ENCODE measurements at places on chromosomes 11 and 22.

GRCh38 chr11:36512016-36512415 lies 1.9 kb upstream of the TRAF6 start:
- H3K27ac ChIP-seq = no peak overlapping the region
- peaks cover 4% of the 10 kb centered on the region for H3K4me1 ChIP-seq
- H3K27me3 ChIP-seq = no peaks in the 10 kb centered on the region
- no peak for DNase-seq

- peaks cover 13% of the 10 kb centered on the region for H3K36me3 ChIP-seq
- H3K4me1 ChIP-seq = peaks cover 26% of the 10 kb centered on the region
- no peak overlapping the region for H3K27ac ChIP-seq
- peaks cover 17% of the 10 kb centered on the region for H3K27me3 ChIP-seq
- DNase-seq = no peak
These were observed 9.3 kb downstream of the SHISA8 start for GRCh38 chr22:41905411-41906202.

DNA sequence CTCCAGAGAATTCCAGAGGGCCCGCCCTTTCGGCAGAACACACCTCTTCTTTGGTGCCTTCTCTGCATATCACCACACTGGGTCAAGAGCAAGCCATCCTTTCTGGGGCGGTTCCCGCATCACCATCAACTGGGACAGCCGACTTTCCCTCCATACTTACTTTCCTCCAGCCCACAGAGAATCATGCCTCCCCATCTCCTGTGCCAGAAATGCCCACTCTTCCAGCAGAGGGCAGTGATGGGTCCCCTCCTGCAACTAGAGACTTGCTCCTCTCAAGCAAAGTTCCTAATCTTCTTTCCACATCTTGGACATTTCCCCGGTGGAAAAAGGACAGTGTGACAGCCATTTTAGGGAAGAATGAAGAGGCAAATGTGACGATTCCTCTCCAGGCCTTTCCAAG lies 157.7 kb downstream of the C11orf91 start:
- H3K27me3 ChIP-seq = peaks cover 3% of the 10 kb centered on the region
- no peak for DNase-seq
- no peaks in the 10 kb centered on the region for H3K4me1 ChIP-seq
- no peaks in the 10 kb centered on the region for H3K36me3 ChIP-seq

GRCh38 chr11:124071623-124071948 lies 30.5 kb upstream of the OR10G7 start:
- no peaks in the 10 kb centered on the region for H3K36me3 ChIP-seq
- no peak overlapping the region for H3K4me3 ChIP-seq
- no peaks in the 10 kb centered on the region for H3K27me3 ChIP-seq
- H3K27ac ChIP-seq = no peak overlapping the region
- H3K4me1 ChIP-seq = no peaks in the 10 kb centered on the region

DNA sequence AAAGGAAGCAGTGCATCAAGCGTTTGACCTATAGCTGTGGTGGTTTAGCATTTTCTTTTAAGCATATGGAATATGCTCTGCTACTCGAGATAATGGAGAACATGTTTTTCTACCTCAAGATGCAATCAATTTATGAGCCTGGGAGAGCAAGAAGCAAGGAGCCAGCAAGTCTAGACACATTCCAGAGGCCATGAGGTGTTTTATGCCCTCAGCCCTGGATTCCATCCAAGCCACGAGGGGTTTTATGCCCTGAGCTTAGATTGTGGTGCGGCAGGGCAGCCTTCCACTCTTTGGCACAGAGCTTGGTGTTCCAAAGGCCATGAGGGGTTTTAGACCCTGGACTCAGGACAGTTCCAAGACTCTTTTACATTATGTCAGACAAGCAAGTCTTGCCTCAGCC lies 11.7 kb upstream of the DNAJB13 start:
- no peaks in the 10 kb centered on the region for H3K36me3 ChIP-seq
- no peak overlapping the region for H3K4me3 ChIP-seq
- no peak for DNase-seq

DNA sequence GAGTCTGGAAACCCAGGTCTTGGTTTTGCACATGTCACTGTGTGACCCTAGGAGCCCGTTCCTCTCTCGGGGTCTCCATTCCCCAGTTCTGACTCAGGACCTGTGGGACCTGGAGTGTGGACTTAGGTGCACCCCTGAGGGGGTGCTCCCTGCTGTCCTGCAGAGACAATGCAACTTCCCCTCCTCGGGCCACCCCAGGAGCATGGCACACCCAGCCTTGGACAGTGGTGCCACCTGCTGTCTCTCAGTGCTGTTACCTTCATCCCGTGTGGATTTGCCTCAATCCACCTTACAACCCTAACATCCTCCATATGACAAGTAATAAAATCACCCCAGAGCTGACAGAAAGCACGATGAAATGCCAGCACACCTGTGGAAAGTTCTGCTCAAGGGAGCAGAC lies 27.5 kb upstream of the CRYBB3 start:
- no peak overlapping the region for H3K4me3 ChIP-seq
- H3K36me3 ChIP-seq = no peaks in the 10 kb centered on the region
- H3K27me3 ChIP-seq = no peaks in the 10 kb centered on the region
- H3K4me1 ChIP-seq = no peaks in the 10 kb centered on the region
- no peak overlapping the region for H3K27ac ChIP-seq

- H3K4me1 ChIP-seq = peaks cover 44% of the 10 kb centered on the region
- no peaks in the 10 kb centered on the region for H3K27me3 ChIP-seq
- no peaks in the 10 kb centered on the region for H3K36me3 ChIP-seq
These were observed 51.3 kb upstream of the CD44 start for GRCh38 chr11:35087648-35088047.

- no peaks in the 10 kb centered on the region for H3K36me3 ChIP-seq
- no peaks in the 10 kb centered on the region for H3K27me3 ChIP-seq
- no peak overlapping the region for H3K27ac ChIP-seq
These were observed 33.7 kb downstream of the CYB5R2 start for GRCh38 chr11:7639643-7640025.

- no peaks in the 10 kb centered on the region for H3K27me3 ChIP-seq
- H3K27ac ChIP-seq = no peak overlapping the region
- no peak for DNase-seq
- no peaks in the 10 kb centered on the region for H3K36me3 ChIP-seq
- H3K4me3 ChIP-seq = no peak overlapping the region
These were observed 44.4 kb upstream of the FAT3 start for GRCh38 chr11:92180226-92180625.

GRCh38 chr11:460331-461199 lies 10.5 kb downstream of the PTDSS2 start:
- H3K27ac ChIP-seq = no peak overlapping the region
- no peak for DNase-seq
- peaks cover 22% of the 10 kb centered on the region for H3K4me1 ChIP-seq
- H3K27me3 ChIP-seq = no peaks in the 10 kb centered on the region
- no peak overlapping the region for H3K4me3 ChIP-seq
- peaks cover 4% of the 10 kb centered on the region for H3K36me3 ChIP-seq
